ENCODE measurements at places on chromosomes 7 and 10.

DNA sequence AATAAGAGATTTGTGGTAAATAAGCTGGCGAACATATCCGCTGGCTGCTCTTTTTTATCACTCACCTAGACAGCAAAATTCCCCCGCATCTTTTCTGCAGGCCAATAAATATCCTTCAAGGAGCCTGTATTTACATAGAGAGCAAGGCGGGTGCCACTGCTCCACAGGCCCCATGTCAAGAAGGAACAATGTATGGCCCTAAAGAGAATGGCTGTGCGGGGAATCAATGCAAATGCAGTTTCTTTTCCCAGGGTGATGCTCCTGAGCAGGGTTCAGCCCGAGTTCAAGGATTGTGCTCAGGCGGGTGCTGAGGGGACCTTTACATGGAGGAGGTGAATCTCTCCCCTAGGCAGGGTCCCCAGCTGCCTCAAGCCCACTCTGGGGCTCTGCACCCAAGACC is 494.2 kb upstream of the ZMIZ1 start:
- DNase-seq: no peak

DNA sequence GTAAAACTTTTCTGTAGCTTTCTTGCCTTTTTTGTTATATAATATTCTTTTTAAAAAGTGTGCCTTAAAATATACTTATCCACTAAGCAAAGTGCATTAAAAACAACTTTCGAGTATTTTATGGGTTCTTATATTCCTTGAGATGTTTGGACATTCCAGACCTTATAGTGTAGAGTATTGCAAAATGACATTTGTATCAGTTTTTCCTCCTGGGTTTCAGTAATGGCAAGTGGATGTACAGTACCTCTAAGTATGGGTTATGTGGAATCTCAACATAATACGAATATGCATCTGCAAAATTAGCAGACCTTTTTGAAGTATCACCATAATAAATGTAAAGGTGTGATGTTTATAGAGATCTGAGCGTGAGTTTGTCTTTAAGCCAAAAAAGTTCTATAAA is 2.7 kb downstream of the CDK13 start:
- DNase-seq: no peak

GRCh38 chr10:18381679-18382078 is 241.5 kb downstream of the CACNB2 start:
- no peak for DNase-seq

DNA sequence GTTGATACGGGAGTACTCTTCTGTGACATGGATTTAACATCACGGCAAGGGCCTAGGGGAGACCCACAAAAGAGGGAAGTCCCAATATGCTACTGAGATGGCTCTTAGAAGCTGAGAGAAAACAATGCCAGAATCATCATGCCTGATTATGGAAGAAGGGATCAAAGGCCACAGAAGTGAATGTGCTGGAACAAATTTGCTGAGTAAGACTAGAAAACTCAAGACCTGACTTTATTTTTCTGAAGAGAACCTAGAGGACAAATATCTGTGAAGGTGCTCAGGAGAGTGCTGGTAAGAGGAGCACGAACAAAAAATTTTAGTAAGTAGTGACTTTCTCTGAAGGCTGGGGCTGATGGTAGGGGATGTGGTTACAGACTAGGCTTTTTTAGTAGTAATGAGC is 277.0 kb downstream of the ZEB1 start:
- DNase-seq: no peak

DNA sequence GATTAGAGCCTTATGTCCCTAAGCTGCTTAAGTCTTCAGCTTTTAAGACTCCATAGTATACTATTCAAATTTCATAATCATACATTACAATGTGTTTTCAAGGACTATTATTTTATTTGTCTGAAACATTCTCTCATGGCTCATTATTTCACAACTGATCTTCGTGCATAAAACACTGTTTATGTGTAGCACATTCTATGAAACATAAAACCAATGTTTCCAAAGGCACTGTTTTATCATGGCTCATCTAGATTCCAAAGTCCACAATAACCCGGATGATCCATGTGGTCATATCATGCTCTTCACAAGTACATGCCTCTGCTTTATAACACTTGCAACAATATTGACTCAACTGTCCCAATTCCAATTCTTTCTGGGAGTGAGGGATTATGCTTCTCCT is 806.1 kb downstream of the TNS3 start:
- DNase-seq: no peak

DNA sequence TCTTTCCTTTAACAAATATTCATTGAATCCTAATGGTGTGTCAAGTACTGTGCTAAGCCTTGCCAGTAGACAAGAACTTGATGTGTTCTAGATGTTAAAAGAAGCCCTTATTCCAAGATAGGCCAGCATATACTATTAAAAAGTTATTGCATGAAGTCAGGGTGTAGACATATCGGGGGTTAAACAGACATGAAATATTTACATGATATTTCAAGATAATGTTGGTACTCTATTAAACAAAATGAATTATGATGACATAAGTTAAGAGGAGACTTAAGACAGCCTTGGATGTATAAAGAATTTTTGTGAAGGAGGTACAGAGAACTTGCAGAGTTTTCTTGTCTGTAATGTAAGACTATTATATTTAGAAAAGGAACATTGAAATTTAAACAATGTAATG is 44.8 kb downstream of the HDAC9 start:
- DNase-seq: no peak

DNA sequence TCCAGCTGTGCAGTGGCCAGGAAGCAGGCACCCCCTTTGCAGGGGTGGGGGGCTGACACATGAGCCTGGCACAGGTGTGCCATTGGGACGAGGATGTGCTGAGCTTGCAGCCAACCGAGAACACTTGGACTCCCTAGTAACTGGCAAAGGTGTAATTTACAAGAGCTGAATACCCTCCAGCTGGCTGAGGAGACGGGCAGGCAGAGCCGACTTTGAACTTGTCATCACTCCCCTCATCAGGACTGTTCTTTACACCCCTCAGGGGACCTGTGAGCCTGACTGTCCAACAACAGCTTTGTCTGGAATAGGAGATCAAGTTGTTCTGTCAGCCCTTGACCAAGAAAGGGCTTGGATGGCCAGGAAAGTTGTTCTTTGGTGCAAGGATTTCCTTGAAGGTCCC is 61.2 kb downstream of the CDH23 start:
- no peak for DNase-seq

DNA sequence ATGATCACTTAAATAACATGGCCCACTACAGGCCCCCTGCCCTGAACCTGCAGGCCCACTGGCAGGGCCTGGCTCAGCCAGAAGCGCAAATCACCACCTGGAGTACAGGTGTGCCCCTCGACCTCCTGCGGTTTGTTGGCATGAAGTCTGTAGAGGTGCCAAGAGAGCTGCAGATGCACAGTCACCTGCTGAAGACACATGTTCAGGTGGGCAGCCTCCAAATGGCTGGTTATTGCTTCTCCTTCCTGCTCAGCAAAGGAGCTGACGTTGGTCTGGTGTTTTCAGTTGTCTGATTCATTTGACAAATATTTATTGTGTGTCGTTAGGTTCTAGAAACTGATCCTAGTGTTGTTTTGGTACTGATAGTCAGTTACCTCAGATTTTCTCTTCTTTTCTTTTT is 29.0 kb downstream of the DHTKD1 start:
- DNase-seq: no peak

Measured in endodermal cell (in vitro differentiated cells).